ENCODE measurements at places on chromosomes 7 and 10.

DNA sequence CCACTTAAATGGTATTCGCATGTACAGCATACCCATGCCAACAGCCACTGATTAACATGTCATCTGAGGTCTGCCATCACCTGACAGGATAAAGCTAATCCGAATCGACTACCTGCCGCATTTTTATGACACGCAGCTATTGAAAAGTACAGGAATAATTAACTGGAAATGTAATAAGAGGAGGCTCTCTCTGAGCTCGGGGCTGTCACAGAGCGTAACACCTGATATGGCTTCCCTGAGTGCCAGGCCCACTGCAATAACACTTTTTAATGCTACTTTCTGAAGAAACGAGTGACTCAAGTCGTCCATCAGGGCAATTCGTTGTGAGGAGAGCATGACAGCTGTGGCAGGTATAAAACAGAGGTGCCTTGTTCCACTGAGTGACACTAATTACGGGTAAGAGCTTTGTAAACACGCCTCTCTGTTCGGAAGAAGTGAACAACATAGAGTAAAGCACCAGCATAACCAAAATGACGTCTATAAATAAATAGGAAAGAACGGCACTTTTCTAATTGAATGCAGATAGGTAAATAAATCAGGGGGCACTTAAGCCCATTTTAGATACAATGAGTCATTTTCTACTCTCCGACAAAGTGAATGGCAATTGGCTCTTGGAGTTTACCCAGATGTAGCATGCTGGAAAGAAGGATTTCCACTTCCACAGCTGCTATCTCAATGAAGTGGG lies 56.5 kb upstream of the CREB5 start:
- DNase-seq: no peak

DNA sequence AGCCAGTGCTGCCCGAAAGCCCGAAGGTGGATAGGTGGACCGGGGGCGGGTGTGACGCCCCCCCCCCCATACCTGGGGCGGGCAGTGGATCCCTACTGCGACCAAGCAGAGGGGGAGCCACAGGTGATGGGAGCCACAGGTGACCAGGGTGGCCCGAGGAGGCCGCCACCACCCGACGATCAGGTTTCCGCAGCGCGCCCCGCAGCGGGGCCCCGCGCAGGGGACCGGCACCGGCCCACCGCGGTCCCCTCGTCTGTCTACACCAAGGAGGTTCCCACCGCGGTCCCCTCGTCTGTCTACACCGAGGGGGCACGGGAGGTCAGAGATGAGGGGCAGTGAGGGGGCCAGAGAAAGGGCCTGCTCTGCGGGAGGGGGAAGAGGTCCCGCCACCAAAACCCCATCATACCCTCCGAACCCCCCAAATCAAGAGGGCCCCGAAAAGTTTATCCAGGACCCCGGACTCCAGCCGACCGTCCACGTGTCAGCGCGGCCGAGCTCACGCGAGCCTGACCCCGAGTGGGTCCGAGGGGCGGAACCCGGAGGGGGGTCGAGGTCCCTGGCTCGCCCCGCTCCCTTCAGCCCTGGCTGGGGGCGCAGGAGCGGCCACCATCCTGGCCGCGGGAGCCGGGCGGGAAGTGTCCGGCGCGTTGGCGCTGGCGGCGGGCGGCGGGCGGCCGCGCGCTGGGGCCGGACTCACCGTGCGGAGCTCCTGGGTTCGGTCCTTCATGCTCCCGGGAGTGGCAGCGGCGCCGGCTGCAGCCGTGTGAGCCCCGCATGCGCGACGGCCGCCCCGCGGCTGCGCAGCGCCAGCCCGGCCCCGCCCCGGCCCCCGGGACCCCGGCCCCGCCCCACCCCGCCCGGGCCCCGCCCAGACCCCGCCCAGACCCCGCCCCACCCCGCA lies at the start of gene STX1A:
STX1A (minus strand) TSS at position 765 of the 901 bp plus-strand sequence; CDS start at position 727, 38 bp downstream.
- peak; percentile 68 for DNase-seq

- no peak for DNase-seq
These were observed 1140.9 kb downstream of the XPNPEP1 start for GRCh38 chr10:108782411-108782810.

DNA sequence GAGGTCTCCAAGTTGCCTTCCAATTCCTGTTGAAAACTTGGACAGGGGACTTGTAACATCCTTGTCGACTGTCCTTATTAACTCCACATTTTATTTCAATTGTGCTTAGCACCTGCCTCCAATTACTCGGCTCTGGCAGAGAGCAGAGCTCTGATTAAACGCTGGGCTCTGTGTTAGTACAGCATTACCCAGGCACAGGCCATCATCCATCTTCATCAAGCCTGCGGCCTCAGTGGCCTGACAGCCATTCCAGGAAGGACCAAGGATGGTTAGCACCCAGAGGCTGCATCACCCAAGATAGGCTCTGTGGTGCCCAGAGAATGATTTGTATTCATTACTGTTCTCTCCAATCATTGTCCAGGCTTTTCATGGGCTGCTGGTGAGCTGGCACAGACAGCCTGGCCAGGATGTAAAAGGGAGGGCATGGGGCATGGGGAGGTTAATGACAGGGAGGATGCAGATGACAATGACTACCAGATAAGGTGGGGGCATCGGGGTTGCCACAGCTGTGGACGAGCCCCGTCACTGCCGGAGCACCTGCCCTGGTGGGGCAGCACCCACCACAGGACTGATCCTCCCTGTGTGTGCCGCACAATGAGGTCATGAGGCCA lies 123.3 kb downstream of the PTPN20 start:
- DNase-seq: no peak

DNA sequence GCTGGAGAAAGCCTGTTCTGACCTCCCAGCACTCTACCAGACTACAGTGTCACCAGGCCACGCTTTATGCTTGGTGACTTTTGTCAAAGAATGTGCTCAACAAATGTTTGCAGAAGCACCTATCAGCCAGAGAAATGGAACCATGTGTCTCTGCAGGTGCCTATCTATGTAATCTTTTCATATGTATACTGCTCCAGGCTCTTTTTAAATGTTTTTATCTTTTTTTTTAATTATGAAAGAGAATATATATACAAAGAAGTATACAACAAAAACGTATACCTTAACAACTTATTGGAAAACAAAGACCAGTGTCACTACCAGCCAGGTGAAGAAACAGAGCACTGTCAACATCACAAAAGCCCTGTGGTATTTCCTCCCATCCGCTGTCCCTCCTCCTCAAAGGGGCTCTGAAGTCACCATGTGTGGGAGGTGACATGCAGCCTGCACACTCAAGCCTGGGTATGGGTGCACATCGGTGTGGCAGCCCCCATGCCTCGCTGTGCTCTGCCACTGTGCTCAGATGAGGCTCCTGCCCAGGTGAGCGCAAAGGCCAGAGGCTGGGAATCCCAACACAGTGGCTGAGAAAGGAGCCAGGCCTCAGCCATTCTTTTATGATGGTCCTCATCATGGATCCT lies 120.6 kb downstream of the CLEC2L start:
- no peak for DNase-seq

GRCh38 chr7:144027974-144028373 lies 20.8 kb upstream of the OR2A5 start:
- DNase-seq: no peak

- DNase-seq: no peak
These were observed 58.1 kb upstream of the HABP2 start for GRCh38 chr10:113494761-113495160.
